Fibroblast of skin of left biceps (primary cell): ENCODE measurements at places on chromosomes 11 and 22.
A peak's percentile ranks its signal among the peaks of the same experiment; 100 is the strongest.

GRCh38 chr22:47422736-47423135, 660.3 kb downstream of the TBC1D22A start:
- no peak for DNase-seq

- no peak for DNase-seq
Observed at GRCh38 chr11:1706634-1707400, 9.8 kb downstream of the KRTAP5-6 start.

DNA sequence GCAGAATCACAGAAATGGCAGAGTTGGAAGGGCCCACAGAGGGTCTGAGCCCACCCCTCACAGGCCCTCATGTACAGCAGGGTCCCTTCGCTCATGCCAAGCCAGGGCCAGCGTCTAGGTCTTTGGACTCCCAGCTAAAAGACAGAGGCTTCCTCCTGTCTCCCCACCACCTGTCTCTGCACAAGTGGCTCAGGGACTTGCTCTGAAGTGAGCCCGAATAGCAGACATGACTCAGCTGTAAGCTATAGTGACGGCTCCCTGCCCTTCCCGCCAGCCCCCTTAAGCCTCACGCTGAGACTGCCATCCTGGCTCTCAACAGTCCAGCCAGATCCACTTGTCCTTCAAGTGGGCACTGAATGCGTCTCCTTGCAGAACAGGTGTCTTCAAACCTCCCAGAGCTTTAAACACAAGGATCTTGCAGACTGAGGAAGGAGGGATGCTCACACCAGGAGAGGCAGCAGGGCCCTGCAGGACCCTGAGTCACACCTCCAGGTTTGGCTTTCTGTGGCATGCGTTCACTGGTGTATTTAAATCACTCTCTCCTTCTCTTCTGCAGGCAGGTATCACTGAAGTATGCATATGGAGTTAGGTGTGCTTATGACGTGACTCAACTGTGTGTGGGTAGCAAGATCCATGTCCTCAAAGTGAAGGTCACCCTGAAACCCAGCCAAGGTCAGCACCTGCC, 154.9 kb downstream of the CACNA1I start:
- no peak for DNase-seq

GRCh38 chr11:68113986-68114385, 7.2 kb downstream of the CHKA start:
- DNase-seq = no peak

- DNase-seq = no peak
Observed at GRCh38 chr11:110349138-110349996, 53.0 kb upstream of the RDX start.

- no peak for DNase-seq
Observed at GRCh38 chr11:11476971-11477645, 124.1 kb upstream of the CSNK2A3 start.

DNA sequence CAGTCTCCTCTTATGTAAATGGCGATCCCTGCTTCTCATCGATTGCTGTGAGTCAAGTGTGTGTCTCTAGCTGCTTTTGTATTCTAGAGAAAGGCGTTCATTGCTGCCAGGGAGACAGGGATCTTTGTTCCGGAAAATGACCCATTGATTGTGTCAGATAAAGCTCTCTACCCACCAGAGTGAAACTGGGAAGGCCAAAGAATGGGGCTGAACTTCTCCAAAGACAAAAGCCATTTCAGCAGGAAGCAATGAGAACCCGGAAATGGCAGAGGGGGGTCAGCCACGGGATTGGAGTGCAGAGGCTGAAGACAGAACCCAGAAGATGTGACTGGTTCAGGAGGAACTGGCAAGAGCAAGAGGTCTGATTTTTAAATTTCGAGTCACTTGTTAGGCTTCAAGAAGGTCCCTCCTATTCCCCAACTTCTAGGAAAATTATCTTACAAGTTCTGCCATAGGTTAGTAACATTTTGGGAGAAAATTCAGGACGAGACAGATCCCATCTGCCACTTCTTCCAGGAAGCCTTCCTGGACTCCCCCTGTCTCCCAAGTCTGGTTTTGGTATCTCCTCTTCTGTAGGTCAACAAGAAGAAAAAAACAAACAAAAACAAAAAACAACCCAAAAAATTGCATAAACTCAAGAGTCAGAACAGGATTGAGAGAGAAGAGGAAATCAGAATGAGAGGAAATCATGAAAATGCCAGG, 110.6 kb downstream of the NECTIN1 start:
- DNase-seq = no peak

GRCh38 chr11:34207487-34208180, 102.2 kb downstream of the NAT10 start:
- no peak for DNase-seq

GRCh38 chr11:41050791-41051190, 408.7 kb downstream of the LRRC4C start:
- DNase-seq = no peak

DNA sequence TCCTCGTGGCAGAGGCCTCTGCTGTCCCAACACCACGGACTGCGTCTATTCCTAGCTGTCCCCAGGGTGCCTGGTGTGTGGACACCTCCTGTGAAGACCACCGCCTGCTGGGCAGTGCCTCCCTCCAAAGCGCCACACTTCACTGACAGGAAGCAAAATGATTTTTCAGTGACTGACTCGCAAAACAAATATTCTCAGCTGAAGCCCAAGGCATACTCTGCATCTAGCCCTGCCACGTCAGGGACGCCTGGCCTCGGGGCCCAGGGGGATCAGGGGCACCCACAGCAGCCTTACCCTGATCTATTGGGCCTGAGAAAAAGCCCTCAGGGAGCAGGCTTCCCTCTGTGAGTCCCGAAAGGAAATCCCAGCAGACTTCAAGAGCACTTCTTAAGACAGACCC, 2.2 kb downstream of the BRD1 start:
- DNase-seq = no peak

- no peak for DNase-seq
Observed at GRCh38 chr11:704228-704674, 1.8 kb upstream of the EPS8L2 start.

- DNase-seq = peak; percentile 48
Observed at GRCh38 chr11:107587306-107587979, 3.5 kb upstream of the ELMOD1 start.
